ENCODE measurements at places on chromosomes 1 and 21.

DNA sequence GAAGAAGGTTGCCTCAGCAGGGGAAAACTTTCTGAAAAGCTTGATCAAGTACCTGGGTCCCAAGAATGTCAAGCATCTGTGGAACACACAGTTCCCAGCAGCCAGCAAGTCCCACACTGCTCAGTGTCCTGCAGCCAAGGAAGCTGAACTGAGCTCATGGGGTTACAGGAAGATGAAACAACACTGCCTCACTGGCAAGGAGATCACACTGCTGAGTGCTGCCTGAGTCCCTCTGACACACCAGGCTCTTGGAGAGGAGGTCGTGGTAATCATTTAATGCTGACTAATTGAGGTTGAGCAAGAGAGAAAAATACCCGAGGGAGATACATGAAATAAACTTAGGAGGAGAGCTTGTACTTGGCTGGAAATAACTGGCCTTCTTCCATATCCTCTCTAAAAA, 75.2 kb downstream of the MPZL1 start:
- peak; percentile 93 for DNase-seq

DNA sequence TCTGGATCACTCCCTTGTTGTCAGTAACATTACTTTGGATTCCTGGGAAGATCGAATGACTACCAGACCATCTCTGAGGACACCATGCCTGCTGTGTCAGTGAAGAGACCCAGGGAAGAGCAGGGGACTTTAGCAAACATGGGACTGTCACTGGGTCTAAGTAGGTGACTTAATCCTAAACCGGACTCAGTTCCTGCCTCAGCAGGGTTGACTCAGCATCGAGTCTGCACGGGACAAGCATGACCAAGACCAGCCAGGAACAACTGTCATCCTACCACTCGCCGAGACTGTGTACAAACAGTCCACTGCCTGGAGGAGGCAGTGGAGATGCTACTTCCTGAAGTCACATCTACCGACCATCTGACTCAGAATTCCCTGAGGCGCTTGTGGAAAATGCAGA, 53.2 kb upstream of the RAB4A start:
- peak; percentile 83 for DNase-seq

DNA sequence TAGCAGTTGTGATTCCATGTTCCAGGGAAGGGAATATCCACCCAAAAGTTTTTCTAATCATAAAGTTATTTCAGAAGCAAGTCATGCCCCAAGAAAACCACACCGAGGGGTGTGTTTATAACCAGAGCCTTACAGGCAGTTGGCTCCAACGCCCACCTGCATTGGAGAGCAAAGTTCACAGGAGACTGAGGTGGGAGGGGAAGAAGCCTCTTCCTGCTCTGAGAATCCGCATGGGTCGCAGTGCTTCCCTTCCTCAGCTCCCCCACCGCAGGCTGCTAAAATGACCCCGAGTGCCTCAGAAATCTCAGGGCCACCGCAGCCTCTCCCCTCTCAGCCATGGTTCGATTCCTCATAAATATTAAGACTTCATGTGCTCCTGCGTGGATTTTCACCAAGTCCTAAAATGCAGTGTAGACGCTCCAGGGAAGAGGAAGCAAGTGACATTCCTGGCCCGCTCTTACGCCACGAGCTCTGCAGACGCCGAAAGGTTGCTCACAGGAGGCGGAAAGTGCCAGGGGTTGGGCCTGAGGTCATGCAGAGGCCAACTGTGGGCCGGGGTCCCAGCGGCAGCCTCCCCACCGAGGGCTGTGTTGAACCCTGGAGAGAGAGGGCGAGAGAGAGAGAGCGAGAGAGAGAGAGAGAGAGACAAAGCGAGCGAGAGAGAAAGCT, 13.4 kb upstream of the SPSB1 start:
- peak; percentile 61 for DNase-seq

DNA sequence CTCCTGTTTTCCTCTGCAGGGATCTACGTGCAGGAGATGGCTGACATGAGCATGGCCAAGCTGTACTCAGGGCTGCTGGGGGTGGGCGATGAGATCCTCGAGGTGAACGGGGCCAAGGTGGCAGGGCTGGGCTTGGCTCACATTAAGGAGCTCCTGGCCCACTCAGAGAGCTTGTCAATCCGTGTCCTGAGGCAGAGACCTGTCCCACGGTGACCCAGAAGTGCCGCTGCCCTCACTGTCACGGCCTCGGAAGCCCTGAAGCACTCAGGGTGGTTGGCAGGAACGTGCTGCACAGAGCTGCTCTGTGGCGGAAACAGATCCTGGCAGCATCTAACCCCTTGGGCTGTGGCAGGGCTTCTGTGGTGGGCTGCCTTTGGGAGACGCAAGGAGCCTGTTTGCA, 37.6 kb downstream of the KIAA1614 start:
- DNase-seq = no peak

- DNase-seq = peak; percentile 95
Measured at GRCh38 chr1:46522184-46522968, 29.1 kb downstream of the KNCN start.

GRCh38 chr1:107934578-107934977, 30.4 kb downstream of the VAV3 start:
- no peak for DNase-seq

DNA sequence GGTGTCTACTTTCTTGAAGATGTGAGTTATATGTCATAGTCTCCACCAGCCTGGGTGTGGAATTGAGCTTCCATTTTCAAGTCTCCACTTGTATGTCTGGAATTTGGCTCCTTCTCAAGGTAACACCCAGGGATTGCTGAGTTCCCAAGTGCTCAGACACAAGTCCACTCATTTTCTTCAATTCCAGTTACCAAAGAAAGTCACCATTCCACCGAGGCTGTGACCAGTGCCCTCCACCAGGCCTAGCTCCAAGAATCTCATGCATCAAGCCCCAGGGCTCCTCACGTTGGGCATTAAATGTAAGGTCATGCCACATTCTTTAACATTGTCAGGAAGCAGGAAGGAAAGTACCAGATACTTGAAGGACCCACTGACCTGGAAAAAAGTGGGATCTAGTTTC, 2.4 kb upstream of the RAB4A start:
- no peak for DNase-seq

DNA sequence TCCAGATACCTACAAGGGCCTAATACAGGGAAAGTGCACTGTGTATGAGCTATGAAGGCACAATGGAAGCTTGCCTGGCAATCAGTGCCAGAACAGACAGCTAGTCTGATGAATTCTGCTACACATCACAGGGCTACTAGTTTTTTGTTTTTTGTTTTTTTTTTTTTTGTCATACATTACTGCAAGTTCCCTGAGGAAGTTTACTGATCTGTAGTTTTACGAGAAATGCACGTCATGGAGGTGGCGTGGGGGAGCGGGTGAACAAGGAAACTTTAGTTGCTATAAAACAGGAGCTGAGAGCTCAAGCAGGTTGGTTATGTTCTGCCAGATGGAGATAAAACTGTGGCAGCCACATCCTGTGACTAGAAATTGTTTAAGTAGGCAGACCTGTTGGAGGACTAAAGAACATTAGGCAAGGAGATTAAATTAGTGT, 17.7 kb downstream of the PTPRC start:
- DNase-seq = peak; percentile 89

DNA sequence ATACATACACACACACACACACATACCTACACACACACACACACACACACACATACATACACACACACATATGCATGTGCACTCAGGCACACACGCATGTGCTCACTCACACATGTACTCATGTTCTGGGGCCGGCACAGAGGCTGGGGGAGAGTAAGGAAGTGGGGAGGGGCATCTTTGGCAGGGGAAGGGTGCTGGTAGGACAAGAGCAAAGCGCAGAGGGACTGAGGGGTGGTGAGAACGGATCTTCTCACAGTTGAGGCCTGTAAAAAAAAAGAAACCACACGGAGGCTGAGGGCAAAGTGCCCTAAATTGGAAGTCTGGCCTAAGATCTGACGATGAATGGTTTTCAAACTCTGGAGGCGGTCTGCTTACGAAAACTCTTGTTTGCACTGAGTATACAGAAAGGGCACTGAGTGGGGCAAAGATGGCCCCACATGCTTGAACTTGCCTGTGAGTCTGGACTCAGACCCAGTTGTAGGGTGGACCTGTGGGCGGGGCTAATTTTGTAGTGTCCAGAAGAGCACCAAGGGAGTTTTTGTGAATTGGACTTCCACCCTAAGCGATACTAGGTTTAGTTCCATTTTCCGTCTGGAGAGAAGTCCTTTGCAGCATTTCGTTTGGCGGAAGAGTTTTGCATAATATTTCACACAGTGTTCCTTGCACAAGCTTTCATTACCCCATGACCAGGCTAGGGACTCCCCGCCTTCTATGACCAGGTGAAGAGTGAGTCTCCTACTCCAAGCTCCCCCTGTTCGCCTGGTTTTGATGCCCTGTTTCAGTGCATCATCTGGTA, 79.3 kb upstream of the LYST start:
- peak; percentile 98 for DNase-seq

DNA sequence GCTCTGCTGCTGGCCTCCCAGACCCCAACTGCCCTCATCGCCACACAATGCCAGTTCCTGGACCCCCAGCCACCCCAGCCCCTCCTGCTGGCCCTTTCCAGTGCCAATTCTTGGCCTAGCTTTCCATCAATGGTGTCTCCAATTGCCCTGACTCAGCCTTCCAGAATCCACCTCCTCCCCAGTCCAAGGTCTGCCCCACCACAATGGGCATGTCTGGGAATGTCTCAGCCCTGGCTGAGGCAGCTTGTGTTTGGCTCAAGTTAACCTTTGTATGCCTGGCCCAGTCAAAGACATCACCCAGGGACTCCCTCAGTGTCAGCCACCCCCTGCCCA, 16.4 kb downstream of the ALDH4A1 start:
- no peak for DNase-seq

- DNase-seq = peak; percentile 45
Measured at GRCh38 chr1:185438936-185439335, 121.9 kb upstream of the IVNS1ABP start.

DNA sequence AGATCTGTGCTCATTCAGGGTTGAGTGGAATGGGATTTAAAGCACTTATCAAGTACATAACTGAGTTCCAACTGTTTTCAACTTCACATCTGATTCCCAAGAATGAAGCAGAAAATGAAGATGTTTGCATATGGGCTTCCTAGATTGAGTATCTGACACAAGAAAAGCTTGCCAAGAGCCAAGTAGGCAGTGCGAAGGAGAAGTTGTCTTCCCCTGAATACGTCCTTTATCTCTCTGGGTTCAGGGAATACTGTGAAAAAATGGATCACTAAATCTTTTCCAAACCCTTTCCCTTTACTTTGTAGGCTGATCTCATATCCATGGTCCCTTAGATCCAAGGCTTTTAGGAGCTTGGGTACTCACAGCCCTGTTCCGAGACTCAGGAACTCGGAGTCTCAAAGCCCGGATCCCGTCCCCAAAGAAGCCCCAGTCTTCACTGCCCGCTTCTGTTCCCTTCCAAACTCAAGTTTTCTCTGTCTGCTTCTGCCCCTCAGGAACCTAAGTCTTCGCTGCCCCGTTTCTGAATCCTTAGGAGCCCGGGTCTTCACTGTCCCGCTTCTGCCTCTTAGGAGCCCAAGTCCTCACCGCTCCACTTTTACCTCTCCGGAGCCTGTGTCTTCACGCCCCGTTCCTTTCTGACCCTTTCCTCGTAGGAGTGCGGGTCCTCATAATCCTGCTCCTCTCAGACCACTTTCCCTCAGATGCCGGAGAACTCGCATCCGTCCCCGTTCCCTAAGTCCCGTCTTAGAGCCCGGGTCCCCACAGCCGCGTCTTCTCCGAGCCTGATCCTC, 616 bp downstream of the TAF12 start:
- no peak for DNase-seq

GRCh38 chr1:31764312-31765040, at the start of gene ADGRB2:
Gene ADGRB2 (minus strand): TSS chr1:31764340. CDS start chr1:31757221, 7,119 bp downstream.
- DNase-seq = no peak

DNA sequence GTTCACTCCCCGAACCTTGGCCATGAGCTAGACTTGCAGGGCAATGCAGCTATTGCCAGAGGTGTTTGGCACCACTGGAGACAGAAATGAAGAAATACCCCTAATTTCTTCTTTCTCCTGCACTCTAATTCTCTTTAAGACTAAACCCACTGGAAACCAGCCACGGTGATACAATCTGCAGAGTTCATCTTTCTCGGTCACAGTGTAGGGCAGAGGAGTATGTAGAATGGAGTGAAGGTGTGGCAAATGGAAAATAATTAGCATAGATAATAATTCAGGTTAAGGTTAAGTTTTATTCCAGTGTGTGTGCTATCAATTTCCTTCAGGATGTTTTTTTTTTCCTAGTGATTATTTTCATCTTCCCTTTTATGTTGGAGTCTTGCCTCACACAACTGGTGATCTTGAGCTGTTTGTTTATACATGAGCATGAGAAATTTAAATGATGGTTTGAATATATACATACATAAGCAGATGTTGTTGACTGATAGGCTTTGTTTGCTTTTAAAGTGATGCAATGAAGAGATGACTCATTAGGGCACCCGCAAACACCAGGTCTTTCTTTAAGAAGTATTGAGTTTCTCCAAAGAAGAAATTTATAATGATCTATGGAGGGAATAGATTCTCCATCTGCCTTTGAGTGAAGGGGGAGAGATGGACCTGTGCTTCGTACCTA, 81.9 kb downstream of the SPATA17 start:
- DNase-seq = no peak

- no peak for DNase-seq
Measured at GRCh38 chr1:216907100-216907499, 183.9 kb upstream of the ESRRG start.

- DNase-seq = peak; percentile 41
Measured at GRCh38 chr1:222892137-222892769, 77.4 kb downstream of the DISP1 start.

DNA sequence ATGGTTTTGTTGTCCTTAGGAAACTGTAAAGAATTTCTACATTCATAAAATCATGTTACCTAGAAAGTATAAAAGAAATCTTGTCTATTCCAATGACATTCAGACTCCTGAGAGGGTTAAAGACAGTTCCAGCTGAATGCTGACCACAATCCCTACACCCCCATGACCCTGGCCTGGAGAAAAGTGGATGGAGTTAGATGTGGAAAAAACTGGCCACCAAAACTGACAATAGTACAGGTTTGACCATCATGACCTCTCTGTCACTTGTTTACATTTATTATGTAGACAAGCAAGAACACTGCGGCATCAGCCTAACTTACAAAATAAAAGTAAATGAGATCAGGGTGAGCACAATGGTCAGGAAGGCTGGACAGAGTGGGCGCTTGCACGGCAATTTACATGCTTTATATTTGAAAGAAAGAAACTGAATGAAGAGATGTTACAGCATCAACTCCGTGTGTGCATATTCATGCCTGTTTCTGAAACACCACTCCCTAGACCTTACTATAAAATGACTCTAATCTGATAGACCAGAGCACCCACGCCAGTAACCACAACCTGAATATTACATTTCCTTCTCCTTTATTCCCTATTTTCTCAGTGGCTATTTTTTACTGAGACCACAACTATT, 116.0 kb downstream of the ESRRG start:
- no peak for DNase-seq
